ENCODE measurements at places on chromosomes 2 and 18. TPM values are rescaled to one million over a fixed set of nuclear protein-coding genes. Genes with fewer than 3 reads are reported as not detected.

HOXD9 gene
- not detected for total RNA-seq

TMEM163 gene
- total RNA-seq = 0.63 TPM

TMEM247 gene
- total RNA-seq = not detected

REEP1 gene
- 0.63 TPM for total RNA-seq

CTAGE1 gene
- 0.10 TPM for total RNA-seq

GRHL1 gene
- total RNA-seq = 3.9 TPM

RHBDD1 gene
- 92.2 TPM for total RNA-seq

IL36G gene
- not detected for total RNA-seq

SP110 gene
- total RNA-seq = 68.1 TPM

SNTG2 gene
- 1.5 TPM for total RNA-seq

IMMT gene
- total RNA-seq = 34.0 TPM

KIF5C gene
- 4.4 TPM for total RNA-seq

TNFAIP6 gene
- 11.1 TPM for total RNA-seq

GPR155 gene
- 12.9 TPM for total RNA-seq

FTCDNL1 gene
- 1.7 TPM for total RNA-seq

LOXHD1 gene
- total RNA-seq = 0.63 TPM

MERTK gene
- 3.7 TPM for total RNA-seq

RNF152 gene
- 0.73 TPM for total RNA-seq

POTEJ gene
- not detected for total RNA-seq

ATL2 gene
- total RNA-seq = 159 TPM

EIF2B4 gene
- total RNA-seq = 8.8 TPM

PRSS56 gene
- total RNA-seq = not detected

DLX1 gene
- total RNA-seq = not detected

PMAIP1 gene
- 95.0 TPM for total RNA-seq

BMP10 gene
- not detected for total RNA-seq

DES gene
- 1.3 TPM for total RNA-seq

CLEC4F gene
- 0.21 TPM for total RNA-seq

KCMF1 gene
- total RNA-seq = 78.8 TPM

ACKR3 gene
- total RNA-seq = 2.7 TPM

NT5DC4 gene
- total RNA-seq = not detected

HK2 gene
- 8.3 TPM for total RNA-seq

FNDC4 gene
- 0.10 TPM for total RNA-seq

LIMS2 gene
- total RNA-seq = 1.2 TPM

EGR4 gene
- 0.52 TPM for total RNA-seq

LRATD1 gene
- under 0.01 TPM for total RNA-seq

FBXO15 gene
- total RNA-seq = 0.63 TPM

RIT2 gene
- not detected for total RNA-seq

CYP27C1 gene
- not detected for total RNA-seq

NFATC1 gene
- total RNA-seq = 23.9 TPM

REG3A gene
- not detected for total RNA-seq

GNAL gene
- total RNA-seq = 0.84 TPM

HOXD3 gene
- total RNA-seq = not detected

GAREM1 gene
- under 0.01 TPM for total RNA-seq

TPGS2 gene
- 35.5 TPM for total RNA-seq

LYPD6 gene
- not detected for total RNA-seq

IL37 gene
- total RNA-seq = not detected

ALPP gene
- total RNA-seq = not detected
